Activated naive CD4-positive, alpha-beta T cell treated with anti-CD3 and anti-CD28 coated beads, Interleukin-2, amount 50 U/mL, for 72 hours (primary cell): ENCODE measurements at places on chromosomes 2 and 18. TPM values are rescaled to one million over a fixed set of nuclear protein-coding genes. Genes with fewer than 3 reads are reported as not detected.

DNA sequence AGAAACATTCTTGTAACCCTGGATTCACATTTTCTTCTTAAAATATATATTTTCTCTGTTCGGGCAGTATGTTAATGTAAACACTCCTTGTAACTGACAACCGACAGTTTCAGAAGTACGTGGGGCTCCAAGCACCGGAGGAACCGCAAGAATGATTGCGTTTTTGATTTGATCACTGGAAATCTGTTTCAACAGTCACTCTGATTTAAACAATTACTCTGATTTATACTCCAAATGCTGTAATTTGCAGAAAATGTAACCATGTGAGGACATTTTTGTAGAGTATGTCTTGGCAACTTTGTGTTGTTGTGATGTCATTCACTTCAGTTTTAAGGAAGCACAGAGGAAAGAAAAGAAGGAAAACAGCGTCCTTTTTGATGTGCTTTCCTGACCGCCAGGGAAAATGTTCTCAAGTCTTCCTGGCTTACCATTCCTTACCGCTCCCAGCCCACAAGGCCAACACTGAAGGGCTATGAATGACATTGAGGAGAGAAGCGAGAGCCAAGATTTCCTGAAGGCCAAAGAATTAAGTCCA, 77.7 kb downstream of the APOB start:
- DNase-seq, result no peak

DNA sequence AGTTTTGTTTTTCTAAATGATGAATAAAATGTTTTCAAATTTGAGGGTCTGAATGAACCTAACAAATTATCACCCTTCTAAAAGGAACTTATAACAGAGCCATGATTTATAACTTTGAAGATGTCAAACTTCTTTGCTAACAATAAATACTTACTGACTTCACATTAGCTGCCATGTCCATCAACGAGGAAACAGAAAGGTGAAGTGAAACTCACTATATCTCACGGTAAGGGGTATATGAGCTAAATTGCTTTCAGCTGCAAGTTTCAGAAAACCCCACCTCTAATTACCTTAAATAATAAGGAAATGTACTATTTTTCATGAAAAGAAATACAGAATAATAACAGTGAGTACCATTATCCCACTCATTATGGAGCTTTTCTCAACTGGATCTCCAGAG, 350.8 kb upstream of the NT5C1B start:
- no peak for DNase-seq

DNA sequence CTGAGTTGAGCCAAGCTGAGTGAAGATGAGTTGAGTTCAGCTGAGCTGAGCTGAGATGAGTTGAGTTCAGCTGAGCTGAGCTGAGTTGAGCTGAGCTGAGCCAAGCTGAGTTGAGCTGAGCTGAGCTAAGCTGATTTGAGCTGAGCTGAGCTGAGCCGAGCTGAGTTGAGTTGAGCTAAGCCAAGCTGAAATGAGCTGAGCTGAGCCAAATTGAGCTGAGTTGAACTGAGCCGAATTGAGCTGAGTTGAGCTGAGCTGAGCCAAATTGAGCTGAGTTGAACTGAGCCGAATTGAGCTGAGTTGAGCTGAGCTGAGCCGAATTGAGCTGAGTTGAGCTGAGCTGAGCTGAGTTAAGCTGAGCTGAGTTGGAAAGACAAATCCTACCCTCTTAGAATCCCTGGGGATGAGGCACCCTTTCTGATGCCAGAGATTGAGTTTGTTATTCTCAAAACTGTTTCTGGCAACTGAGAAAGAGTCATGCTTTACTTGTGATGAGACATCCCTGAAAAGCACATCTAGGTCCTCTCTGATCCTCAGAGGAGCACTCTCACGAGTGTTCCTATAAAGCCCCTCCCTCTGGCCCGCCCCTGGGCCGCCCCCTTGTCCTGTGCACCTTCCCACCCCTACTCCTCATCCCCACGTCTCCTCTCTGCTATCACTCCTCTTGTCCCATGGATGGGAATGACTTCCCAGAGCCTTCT, 116.5 kb downstream of the MCFD2 start:
- DNase-seq, result no peak

GRCh38 chr2:10283106-10284062, 19.3 kb upstream of the HPCAL1 start:
- no peak for DNase-seq

UPP2 gene
- total RNA-seq, result not detected

- DNase-seq, result no peak
These were observed 19.0 kb downstream of the PLEKHM3 start for GRCh38 chr2:208006337-208006736.

PMAIP1 gene
- 52.6 TPM for total RNA-seq

- no peak for DNase-seq
These were observed 143.5 kb downstream of the AQP4 start for GRCh38 chr18:26721854-26722564.

DNA sequence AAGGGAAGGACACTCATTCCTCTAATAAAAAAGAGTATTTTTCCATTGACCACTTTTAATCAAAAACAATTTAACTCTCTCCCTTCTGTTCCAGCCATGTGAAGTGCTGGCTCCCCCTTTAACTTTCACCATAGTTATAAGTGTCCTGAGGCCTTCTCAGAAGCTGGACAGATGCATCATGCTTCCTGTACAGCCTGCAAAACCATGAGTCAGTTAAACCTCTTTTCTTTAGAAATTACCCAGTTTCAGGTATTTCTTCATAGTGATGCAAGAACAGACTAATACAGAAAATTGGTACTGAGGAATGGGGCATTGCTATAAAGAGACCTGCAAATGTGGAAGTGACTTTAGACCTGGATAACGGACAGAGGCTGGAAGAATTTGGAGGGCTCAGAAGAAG, 643.6 kb upstream of the DDX18 start:
- no peak for DNase-seq

ATOH8 gene
- total RNA-seq, result not detected

DNA sequence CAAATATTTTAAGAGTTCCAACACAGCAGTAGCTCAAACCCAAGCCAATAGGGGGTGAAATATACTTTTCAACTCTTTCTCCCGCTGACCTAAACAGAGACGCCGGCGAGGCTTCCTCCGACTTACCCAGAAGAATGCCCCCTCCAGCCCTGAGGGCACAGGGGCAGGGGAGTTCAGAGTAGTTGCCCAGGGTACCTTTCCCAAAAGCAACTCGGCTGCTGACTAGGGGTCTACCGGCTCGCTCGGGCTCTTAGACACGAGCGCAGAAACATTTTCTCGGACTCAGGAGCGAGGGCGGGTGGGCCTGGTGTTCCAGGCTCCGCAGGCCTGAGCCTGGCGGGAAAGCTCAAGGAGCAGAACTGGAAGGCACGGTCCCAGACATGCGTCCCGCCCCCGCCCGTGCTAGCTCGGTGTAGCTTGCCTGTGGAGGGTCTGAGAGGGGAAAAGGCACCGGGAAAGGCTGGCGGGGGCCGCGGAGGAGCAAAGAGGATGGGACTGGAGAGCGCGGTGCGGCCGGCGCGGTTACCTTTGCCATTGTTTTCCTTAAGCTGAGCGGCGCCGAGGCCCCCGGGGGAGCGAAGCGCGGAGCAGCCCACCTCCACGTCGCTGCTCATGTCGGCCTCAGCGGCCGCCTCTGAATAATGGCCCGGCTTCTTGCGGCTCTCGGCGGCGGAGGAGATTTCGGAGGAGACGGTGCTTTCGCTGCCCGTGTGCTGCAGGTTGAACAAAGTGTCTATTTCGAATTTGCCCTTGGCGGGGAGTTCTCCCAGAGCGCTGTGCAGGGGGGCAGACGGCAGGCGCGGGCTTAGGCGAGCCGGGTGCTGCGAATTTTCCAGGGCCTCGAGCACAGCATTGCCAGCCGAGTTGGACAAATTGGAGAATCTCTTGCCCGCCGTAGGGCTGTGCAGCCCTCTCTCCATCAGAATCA, 674 bp downstream of the EVX2 start:
- DNase-seq, result no peak

- DNase-seq, result no peak
These were observed 60.4 kb downstream of the RHOB start for GRCh38 chr2:20507166-20507692.

DNA sequence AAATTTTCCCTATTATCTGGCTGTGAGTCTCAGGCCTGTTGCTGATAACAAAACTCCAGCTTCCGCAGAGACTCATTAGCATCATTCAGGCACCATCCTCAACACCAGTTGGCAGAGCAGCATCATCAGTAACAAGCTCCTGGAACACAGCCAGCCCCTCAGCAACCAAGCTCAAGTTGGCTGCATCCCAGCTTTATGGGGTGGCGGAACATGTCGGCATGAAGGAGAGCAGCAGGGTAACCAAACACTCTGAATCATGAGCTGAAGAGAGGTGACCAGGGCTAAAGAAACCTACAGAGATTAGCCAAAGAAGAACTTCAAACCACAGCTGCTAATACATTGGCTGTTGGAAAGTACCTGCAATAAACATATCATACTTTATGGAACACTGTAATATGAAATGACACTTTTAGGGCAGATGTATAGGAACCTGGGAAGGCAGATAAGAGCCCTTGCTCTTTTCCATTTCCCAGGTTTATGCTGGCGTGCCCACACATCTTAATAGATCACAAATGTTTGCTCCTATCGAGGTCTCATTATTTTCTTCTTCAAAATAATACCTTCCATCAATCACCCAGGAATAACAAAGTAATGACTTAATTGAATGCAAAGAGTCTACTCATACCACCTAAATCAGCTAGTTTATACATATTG, 63.8 kb downstream of the PDE11A start:
- DNase-seq, result no peak

DNA sequence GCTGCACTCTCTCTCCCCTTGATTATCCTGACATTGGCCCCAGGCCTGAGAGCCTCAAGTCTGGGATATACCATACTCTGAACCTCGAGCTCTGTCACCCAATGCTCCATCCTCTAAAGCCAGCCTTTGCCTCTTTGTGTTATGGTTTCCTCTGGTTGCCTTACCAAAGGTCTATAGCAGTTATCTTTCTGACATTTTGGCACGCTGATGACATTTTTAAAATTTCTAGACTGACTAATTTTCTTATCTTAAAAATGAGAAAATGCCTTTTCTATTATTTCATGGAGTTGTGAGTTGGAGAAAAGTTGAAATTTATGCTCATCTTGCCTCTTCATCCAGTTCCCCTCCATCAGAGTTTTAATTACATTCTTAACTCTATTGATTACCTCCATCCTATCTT, 62.7 kb downstream of the PKP4 start:
- DNase-seq, result no peak

- no peak for DNase-seq
These were observed 92.0 kb downstream of the GAREM1 start for GRCh38 chr18:32378705-32379104.

RGPD6 gene
- 14.0 TPM for total RNA-seq

DNA sequence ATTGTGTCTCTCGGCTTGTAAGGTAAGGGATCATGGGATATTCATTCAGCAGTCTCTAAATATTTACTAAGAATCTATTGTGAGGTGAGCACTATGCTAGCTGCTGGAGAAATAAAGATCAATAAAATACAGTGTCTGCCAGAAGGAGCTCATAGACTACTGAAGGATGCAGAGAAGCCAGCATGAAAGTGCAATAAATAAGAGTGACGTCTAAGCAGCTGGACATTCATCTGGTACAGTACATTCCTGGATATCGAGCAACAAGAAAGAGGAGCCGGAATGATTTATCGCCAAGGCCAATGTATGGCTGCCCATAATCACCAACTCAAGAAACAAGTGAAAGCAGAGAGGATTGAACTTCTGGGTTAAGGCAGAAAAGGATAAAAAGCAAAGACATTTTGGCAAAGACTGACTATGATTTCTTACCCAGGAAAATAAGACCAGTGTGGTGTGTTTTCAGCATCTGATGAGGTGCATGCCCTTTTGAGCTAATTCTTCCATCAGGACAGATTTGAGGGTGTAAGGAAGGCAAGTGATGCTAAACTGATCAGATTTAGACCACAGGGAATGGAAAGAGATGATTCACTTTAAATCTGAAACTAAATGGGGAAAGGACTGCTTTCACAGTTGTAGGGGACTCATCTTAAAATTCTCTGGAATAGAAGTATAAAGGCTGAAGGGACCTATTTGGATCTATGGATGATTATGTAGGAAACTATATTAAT, 18.7 kb upstream of the LMAN1 start:
- no peak for DNase-seq

DNA sequence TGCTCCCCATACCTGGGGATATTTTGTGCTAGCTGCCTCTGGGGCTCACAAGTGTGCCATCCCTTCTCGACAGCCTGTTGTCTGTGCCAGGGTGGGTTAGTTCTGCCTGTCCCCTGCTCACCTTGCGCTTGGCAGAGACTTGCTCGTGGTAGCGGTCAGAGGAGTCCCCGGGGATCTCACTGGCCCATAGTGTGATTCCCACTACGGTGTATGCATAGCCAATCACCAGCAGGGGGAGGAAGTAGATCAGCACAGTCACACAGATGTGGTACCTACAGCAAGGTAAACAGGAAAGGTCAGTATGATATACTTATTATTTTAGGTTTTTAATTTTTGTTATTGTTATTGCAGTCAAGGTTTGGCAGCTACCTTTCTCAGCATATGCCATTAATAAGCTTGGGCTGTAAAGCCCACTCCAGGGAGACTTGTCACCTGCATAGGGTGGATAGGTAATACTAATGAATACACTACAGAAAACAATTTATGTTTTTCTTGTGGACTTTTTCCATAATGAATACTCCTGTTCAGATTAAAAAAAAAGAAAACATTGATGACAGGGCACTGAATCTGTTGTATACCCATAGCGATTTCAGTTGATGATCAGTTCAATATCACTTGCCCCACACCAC, 95.2 kb downstream of the POLE4 start:
- peak; percentile 11 for DNase-seq

CYP20A1 gene
- total RNA-seq, result 13.2 TPM

- no peak for DNase-seq
These were observed 128.7 kb downstream of the UXS1 start for GRCh38 chr2:106065268-106065982.

REG3A gene
- total RNA-seq, result not detected

GRCh38 chr2:233700028-233700635, 7.4 kb downstream of the UGT1A6 start:
- DNase-seq, result no peak

DNA sequence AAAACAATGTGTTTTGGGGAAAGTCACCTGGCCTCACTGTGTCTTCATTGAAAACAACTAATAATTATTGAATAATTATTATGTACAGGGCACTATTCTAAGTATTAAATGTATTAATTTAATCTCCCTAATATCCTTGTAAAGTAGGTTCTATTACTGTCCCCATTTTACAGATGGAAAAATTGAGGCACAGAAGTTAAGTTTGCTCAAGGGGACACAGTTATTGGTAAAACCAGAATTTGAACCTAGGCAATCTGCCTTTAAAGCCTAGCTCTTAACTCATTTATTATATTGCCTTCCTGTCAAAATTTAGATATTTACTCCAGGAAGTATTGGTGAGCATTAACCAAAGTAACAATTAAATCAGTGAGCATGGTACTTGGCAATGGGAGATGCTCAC, 84.6 kb downstream of the PMS1 start:
- no peak for DNase-seq

IFIH1 gene
- 29.2 TPM for total RNA-seq
